Left ventricle myocardium inferior (tissue), 1 donor: ENCODE measurements at places on chromosomes 16 and 17.

- no peak for DNase-seq
Observed at GRCh38 chr16:90026135-90026534, 6.9 kb upstream of the DBNDD1 start.

DNA sequence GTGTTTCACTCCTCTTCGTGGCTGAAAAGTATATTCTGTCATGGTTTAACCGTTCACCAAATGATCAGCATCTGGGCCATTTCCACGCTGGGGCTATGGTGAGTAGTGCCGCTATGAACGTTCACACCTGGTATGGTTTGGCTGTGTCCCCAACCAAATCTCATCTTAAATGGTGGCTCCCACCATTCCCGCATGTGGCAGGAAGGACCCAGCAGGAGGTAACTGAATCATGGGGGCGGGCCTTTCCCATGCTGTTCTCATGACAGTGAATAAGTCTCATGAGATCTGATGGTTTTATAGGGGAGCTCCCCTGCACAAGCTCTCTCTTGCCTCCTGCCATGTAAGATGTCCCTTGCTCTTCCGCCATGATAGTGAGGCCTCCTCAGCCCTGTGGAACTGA is 45.7 kb upstream of the ZNF469 start:
- no peak for DNase-seq

- DNase-seq = no peak
Observed at GRCh38 chr17:45087504-45087975, 26.4 kb downstream of the NMT1 start.

DNA sequence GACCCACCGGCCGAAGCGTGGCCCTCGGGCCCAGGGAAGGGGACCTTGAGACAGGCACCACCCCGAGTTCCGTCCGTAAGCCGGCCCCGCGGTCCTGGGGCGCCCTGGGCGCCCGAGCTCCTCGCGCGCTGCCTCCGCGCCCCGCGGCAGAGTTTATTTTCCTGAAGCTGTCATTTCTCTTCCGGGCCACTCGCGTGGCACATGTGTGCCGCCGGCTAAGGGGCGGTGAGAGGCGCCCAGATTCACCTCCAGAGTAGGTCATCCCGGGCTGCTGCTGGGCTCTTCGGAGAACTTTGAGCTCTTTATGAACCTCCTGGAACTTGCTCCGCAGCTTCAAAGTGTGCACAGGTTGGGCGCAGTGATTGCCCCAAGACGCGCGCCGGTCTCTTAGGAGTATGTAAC is 489 bp downstream of the ZC3H18 start:
- DNase-seq = no peak

GRCh38 chr17:7294614-7295153 is at the start of gene YBX2:
YBX2 (minus strand) TSS chr17:7294639; CDS start chr17:7294500, 139 bp downstream.
- DNase-seq = peak; percentile 64

DNA sequence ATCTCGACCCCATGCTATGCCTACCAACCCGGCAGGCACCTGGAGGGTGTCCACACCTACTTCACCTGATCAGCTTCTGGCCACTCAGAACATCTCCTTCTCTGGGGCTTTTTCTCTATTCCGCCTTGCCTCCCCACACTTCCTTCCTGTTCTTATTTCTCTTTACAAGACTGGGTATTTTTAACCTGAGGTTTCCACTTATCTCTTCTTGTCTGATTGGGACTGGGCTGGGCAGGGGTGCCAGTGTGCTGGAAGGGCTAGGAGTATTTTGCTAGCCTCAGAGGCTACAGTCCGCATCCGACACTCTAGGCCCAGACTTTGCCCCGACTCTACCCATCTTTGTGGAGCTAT is 26.2 kb upstream of the ZNF652 start:
- no peak for DNase-seq

- DNase-seq = no peak
Observed at GRCh38 chr17:4566785-4567184, 6.4 kb upstream of the GGT6 start.

- DNase-seq = no peak
Observed at GRCh38 chr16:68469796-68470460, 21.6 kb upstream of the SMPD3 start.

DNA sequence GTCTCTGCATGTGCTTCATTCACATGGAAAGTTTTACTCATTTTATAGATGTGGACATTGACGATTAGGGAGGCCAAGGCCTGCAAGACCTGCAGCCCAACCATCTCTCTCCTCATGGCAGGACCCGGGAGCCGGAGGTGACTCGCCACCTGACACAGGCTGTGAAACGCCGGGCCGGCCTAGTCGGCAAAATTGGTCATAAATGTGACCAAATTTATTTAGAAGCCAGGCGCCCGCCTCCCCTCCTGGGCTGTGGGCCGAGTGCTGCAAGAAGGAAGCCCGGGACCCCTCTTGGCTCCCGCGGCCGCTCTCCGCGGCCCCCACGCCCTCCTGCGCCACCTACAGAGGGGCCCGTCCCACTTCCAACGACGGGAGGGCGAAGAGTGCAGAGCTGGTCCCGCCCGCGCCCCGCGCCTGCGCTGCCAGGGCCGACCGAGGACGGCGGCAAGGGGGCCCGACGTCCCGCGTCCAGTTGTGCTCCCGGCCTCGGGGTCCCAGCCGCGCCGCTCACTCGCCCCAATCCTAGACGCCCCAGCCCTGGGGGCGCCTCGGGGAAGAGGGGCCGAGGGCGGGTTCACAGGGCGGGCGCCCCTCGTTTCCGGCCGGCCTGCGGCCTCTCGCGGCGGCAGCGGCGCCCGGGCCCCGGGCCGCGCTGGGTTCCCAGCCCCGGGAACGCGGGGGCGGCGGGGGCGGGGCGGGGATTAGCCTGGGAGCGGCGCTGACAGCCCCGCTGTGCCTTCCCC is 47.5 kb downstream of the WNT3 start:
- DNase-seq = peak; percentile 29

- no peak for DNase-seq
Observed at GRCh38 chr17:12958786-12959185, 59.0 kb downstream of the ELAC2 start.

DNA sequence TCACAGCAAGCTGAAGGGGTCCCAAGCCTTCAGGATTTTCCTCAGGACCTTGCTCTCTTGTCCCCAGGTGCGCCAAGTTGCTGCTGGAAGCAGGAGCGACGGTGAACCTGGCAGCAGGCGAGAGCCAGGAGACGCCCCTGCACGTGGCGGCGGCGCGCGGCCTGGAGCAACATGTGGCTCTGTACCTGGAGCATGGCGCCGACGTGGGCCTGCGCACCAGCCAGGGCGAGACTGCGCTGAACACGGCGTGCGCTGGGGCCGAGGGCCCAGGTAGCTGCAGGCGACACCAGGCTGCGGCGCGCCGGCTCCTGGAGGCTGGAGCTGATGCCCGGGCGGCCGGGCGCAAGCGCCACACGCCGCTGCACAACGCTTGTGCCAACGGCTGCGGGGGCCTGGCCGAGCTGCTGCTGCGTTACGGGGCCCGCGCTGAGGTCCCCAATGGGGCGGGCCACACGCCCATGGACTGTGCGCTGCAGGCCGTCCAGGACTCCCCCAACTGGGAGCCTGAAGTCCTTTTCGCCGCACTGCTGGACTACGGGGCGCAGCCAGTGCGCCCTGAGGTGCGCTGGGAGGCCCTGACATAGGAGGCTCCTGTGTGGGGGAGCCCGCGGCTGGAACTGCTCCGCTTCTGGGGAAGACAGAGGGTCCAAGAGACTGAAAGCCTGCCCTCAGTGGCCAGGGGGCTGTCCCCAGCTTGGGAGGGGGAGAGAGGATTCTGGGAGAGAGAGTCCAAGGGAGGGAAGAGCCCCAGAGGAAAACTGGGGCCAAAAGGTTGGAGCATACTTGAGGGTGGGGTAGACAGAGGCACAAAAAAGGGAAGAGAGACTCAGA is 6.4 kb downstream of the ASB16 start:
- no peak for DNase-seq

DNA sequence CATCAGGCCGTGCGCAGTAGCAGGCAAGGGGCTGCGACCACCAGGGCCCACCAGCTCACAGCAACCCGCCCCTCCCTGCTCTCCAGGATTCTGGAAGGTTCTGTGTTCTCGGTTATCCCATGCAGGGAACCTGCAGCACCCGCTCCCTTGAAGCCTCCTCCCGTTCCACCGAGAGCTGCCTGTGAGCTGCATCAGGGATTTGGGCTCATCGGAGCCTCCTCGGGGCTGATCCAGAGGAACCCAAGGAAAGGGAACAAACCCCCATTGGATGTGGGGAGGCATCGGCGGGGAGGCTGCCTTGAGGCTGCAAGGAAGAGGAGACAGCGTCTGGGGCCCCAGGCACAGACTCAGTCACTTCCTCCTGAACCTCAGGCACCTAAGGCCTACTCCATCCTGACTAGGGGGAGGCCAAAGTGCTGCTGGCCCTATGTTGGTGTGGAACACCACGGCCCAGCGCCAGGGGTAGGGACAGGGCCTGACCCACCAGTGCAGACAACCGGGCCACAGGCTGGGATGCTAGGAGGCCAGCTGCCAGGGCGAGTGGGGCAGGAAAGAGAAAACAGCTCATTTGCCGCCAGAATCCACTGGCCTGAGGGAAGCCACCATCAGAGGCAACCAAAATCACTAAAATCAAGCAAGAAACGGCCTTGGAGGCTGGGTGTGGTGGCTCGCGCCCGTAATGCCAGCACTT is 14.4 kb upstream of the LGALS3BP start:
- no peak for DNase-seq

GRCh38 chr17:38914741-38915638 is 10.4 kb upstream of the LASP1NB start:
- no peak for DNase-seq

- no peak for DNase-seq
Observed at GRCh38 chr16:49498666-49499413, 125.2 kb downstream of the C16orf78 start.

DNA sequence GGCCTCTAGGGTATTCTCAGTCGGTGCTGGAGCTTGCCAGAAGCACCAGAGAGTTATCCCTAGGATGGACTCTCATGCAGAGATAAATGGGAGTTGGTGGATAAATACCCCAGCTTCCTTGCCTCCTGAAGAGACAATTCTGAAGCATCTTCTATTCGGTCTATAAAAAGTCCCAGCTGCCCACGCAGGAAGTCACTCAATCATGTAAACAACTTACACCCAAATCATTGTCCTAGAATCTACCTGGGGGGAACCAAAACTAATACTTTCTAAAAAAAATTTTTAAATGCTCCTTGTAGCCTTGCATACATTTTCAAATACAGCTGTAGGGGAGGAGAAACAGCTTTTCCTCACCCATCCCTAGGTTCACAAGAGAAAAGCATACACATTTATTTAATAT is 66.6 kb upstream of the ELAC2 start:
- no peak for DNase-seq

- no peak for DNase-seq
Observed at GRCh38 chr17:2087597-2088211, 32.8 kb downstream of the HIC1 start.

DNA sequence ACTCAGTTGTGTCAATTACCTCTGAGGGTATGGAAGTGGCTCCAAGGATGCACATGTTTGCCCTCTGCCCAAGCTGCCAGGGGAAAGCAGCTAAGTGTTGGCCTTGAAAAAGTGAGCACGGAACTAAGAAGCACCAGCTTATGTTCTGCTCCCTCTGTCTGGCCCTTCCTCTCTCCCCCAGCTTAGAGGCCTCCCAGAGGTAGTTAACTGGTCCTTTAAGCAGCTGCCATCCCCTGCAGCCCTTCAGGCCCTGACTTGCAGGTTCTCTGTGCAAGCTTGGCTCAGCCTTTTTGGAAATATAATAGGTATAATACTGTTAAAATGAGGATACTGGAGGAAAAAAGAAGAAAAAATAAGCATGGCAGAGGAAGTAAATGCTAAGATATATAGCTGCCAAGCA is 7.0 kb upstream of the UBE2Z start:
- no peak for DNase-seq

DNA sequence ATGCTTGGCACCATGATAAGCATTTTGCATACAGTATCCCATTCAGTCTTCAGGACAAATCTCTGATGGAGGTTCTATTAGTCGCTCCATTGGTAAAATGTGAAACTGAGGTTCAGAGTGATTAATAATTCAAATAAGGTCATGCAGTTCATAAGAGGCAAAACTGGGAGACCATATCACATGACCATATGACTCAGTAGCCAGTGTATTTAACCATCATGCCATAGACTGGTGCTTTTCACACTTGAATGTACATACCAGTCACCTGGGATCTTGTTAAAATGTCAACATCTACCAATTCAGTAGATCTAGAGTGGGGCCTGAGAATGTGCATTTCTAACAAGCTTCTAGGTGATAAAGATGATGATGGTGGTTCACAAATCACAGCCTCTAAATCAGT is 4.3 kb downstream of the ACSM3 start:
- no peak for DNase-seq

- DNase-seq = no peak
Observed at GRCh38 chr16:81492311-81492761, 47.7 kb downstream of the CMIP start.

- no peak for DNase-seq
Observed at GRCh38 chr17:6244796-6245195, 174.6 kb downstream of the WSCD1 start.

DNA sequence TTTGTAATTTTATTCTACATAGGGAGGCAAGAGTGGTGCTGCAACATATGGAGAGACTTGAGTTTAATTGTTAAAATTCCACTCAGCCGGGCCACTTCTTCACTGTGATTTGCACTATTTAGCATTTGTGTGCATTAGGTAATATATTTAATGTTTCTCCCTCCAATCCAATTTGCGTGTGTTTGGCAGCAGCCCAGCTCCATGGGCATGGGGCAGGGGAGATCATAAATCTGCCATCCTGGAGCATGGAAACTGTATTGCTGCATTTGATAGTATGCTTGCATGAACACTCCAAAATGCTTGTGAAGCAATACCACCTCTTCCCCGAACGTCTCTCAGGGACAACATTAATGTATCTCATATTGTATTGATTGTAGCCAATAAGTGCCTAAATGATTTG is 339.1 kb upstream of the RBFOX1 start:
- no peak for DNase-seq

DNA sequence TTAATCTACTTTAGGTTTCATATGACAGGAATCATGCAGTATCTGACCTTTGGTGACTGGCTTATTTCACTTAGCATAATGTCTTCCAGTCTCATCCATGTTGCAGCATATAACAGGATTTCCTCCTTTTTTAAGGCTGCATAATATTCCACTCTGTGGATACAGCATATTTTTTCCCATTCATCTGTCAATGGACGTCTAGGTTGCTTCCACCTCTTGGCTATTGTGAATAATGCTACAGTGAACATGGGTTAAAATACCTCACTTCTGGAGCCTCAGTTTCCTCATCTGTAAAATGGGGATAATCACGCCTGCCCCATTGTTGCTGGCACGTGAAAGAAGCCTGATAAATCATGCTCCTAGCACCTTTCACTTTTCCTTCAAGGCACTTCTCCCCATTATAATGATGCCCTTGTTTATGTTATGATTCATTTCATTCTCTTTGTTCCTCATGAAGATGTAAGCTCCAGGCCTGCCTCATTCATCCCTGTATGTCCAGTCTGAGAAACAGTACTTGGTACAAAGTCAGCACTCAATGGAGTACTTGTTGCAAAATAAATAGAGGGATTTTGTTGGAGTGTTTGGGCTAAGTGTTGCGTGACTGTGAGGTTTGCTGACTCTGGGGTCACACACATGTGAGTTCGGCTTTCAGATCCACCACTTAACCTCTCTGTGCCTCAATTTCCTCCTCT is 59.6 kb downstream of the ABAT start:
- no peak for DNase-seq

GRCh38 chr17:74779948-74780400 is 3.8 kb upstream of the NAT9 start:
- DNase-seq = peak; percentile 45
